NCI-H2171 (cell line): ENCODE measurements at places on chromosomes 7 and 10.
A peak's percentile ranks its signal among the peaks of the same experiment; 100 is the strongest.

DNA sequence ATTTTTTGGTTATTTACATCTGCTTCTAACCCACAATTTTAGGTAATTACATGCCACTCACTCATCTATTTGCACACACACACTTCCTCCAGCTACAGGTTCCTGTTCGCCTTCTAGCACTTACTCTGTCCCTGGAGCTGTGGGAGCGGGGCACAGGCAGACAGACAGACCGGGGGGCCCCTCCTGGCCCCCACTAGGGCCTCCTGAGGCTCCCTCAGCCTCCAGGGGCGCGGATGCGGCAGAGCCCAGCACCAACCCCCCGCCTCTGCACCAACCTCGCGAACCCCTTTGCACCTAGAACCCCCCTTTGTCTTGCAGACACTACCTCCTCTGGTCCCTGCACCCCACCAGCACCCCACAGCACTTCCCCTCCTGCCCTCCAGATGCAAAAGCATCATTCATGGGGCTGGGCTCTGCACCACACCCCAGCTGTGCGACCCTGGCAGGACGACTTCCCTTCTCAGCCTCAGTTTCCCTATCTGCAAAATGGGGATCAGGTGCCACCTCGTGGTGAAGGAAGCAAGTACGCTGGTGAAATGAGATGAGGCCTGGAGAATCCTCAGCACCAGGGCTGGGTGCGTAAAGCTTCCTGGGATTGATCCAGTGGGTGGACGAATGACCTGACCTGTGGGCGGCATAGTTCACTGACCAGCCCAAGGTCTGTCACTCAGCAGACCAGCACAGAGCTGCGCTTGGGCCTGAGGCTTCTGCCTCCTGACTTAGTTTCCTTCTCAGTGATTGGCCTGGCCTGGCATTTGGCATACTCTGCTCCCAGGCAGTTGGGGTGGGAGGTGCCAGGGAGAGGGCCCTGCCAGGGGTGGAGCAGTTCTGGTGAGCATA lies 37.9 kb downstream of the ELFN1 start:
- no peak for DNase-seq

- DNase-seq: peak; percentile 29
Observed at GRCh38 chr7:1357601-1358271, 101.5 kb downstream of the MICALL2 start.

GRCh38 chr7:15257689-15258088 lies 304.1 kb downstream of the AGMO start:
- DNase-seq: no peak

DNA sequence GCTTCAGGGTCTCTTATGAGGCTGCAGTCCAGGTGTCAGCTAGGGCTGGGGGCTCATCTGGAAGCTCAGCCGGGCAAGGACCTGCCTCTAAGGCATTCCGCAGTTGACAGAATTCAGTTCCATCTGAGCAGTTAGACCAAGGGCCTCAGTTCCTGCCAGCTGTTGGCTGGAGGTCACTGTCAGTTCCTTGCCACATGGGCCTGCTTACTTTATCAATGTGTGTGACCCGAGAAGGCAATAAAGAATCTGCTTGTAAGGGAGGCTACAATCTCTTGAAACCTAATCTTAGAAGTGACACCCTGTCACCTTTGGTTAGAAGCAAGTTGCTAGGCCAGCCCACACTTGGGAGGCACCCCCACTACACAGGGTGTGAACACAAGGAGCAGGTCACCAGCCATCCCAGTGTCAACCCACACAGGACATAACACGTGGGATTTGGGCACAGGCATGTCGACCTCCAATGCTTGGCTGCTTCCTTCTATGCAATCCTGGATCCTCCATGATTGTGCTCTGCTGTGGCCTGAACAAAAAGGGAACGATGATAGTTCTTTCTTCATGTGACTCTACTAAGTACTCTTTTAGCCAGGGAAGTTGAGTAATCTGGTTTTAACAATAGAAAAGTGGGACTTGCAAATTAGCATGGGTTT lies 41.8 kb downstream of the MTURN start:
- DNase-seq: no peak

- no peak for DNase-seq
Observed at GRCh38 chr10:17381502-17382142, 72.8 kb downstream of the ST8SIA6 start.

DNA sequence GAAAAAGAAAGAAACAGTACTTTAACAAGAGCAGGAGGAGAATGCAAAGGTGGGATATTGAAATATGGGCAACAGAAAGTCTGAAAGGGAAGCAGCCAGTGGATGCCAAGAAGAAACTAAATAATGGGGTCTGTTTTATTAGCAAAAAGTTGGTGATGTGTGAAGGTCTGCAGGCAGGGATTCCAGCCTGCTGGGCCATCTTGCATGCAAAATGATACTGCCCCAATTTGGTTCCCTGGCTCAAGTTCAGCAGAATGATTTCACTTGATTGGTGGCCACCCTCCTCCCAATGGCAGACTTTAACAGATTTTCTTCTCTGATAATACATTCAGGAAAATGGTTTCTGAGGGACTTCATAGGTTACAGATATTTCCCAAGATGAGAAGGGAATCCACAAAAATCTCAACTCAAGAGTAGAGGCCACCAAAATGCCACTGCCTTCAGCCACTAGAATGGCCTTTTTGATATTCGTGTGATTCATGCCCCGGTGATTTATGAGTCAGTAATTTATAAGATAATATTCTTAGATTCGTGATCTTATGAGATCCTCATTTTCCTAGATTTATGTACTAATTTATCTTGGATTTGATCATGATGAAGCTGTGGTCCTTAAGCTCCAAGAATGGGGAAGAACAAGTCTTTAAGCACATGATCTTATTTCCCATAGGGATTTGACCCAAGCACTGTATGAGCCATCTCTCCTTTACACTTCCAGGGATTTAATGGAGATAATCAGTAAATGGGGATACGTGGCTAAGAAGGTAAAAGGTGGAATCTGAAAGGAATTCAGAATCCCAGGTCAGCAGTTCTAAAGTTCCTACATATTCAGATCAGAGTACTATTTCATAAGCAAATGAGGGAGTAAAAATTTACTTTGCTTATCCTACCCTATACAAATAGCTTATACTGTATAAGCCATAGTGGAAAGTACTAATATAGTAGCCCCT lies 32.3 kb upstream of the ADD3 start:
- DNase-seq: no peak

GRCh38 chr7:77738871-77739270 lies 42.6 kb downstream of the RSBN1L start:
- DNase-seq: no peak

DNA sequence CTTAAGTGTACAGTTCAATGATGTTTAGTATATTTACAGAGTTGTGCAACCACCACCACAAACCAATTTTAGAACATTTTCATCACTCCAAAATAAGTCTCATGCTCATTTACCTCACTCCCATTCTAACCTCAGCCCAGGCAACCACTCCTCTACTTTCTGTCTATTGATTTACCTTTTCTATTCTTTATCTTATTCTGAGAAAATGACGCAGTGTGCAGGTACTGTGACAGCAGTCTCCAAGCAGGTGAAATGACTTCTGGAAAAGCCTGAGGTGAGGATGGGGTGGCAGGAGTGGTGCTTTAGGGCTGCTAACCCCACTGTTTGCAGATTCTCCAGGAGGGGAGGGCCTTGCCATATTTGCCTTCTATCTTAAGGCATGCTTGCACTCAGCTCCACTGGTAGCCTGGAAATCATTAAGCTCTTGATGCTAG lies 39.5 kb downstream of the GARS1 start:
- DNase-seq: no peak

GRCh38 chr7:35501681-35502080 lies 193.3 kb downstream of the HERPUD2 start:
- no peak for DNase-seq

- DNase-seq: no peak
Observed at GRCh38 chr10:114250236-114250635, 11.2 kb downstream of the VWA2 start.

DNA sequence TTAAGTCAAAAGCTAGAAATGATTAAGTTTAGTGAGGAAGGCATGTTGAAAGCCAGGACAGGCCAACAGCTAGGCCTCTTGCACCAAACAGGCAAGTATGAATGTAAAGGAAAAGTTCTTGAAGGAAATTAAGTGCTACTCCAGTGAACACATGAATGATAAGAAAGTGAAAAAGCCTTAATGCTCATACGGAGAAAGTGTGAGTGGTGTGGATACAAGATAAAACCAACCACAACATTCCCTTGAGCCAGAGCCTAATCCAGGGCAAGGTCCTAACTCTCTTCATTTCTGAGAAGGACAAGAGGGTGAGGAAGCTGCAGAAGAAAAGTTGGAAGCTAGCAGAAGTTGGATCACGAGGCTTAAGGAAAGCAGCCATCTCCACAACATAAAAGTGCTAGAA lies 53.0 kb downstream of the DNAJC1 start:
- no peak for DNase-seq

GRCh38 chr7:134897936-134898335 lies 88.4 kb upstream of the AGBL3 start:
- no peak for DNase-seq

DNA sequence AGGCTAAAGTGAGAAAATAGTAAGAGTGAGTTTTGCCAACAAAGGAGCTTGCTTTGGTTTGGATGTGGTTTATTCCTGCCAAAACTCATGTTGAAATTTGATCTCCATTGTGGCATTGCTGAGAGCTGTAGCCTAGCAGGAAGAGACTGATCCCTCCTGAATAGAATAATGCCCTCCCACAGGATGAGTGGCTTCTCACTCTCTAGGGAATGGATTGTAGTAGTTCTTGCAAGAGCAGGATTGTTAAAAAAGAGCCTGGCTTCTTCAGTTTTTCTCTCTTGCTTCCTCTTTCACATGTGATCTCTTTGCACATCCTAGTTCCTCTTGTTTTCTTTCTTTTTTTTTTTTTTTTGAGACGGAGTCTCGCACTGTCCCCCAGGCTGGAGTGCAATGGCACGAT lies 34.4 kb downstream of the ASAH2 start:
- peak; percentile 41 for DNase-seq

GRCh38 chr7:101804967-101805366 lies 12.5 kb upstream of the CUX1 start:
- DNase-seq: no peak

GRCh38 chr7:20417260-20417659 lies 86.6 kb downstream of the ITGB8 start:
- no peak for DNase-seq

GRCh38 chr7:76304888-76305375 lies 2.5 kb downstream of the HSPB1 start:
- no peak for DNase-seq

DNA sequence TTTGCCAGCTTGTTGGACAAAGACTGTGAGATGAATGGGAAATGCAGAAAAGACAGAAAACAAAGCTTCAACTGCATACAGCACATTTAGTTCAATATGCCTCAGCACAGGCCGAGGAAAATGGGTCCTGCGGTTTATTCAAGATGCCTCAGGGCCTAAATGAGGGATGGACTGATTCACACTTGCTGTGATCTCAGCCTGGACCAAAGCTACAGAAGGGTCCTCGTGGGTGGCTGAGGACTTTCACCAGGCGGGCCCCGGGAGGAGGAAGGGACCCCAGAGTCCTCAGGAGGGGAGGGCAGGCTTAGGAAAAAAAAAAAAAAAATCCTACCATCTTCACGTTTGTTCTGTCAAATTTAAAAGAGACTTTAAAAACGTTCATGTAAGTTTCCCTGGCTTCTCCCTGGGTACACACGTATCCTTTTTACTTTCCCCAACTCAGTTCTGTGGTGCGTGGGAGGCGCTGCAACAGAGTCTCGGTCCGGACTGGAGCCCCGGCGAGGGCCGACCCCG lies 624 bp upstream of the ZNF783 start:
- DNase-seq: no peak

DNA sequence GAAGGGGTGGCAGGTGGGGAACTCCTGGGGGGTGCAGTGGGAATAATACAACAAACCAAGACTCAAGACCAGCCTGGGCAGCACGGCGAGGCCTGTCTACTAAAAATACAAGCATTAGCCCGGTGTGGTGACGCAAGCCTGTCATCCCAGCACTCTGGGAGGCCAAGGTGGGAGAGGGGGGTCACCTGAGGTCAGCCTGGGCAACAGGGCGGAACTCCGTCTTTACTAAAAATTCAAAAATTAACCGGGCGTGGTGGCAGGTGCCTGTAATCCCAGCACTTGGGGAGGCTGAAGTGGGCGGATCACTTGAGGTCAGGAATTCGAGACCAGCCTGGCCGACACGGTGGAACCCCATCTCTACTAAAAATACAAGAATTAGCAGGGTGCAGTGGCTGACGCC lies 48.4 kb upstream of the ELFN1 start:
- DNase-seq: no peak

- DNase-seq: no peak
Observed at GRCh38 chr10:21813946-21814345, 189.6 kb downstream of the DNAJC1 start.

GRCh38 chr10:93193906-93194305 lies 120.2 kb downstream of the CYP26A1 start:
- DNase-seq: no peak

GRCh38 chr7:125370502-125370901 lies 440.9 kb upstream of the POT1 start:
- no peak for DNase-seq

- DNase-seq: no peak
Observed at GRCh38 chr10:11150879-11151415, 133.3 kb downstream of the CELF2 start.

DNA sequence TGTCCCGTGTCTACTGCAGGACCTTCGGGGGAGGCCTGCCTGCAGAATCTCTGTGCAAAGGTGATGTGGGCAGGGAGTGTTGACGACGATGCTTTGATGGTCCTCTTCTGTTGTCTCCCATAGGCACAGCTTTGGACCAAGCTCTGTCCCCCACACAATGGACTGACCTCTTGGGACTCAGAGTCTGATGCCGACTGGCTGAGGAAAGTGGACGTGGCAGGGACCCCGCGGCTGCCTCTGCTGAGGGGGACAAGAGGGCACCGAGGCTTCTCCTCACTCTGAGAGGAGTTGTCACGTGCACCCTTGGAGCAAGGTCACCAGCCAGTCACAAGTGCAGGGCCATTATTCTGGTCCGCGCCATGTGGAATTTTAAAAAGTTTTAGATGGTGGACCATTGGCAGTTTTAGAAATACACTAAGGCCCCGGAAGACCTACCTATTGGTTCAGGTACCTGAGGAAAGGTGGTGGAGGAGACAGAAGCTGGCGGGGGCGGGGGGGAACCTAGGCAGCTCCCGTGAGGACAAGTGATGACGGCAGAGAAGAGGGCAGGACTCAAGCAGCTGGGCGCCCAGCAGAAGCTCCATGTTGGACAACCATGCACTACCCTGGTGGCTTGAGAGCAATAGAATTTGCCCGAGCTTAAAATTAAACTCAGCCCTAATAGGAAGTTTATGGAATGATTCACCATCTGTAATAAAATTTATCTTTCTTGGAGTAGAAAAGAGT lies 331.4 kb downstream of the PTPRN2 start:
- no peak for DNase-seq
